NCI-H524 (cell line): ENCODE measurements at places on chromosomes 12 and 14.

- no peak for DNase-seq
Observed at GRCh38 chr14:85701116-85701515, 171.2 kb downstream of the FLRT2 start.

DNA sequence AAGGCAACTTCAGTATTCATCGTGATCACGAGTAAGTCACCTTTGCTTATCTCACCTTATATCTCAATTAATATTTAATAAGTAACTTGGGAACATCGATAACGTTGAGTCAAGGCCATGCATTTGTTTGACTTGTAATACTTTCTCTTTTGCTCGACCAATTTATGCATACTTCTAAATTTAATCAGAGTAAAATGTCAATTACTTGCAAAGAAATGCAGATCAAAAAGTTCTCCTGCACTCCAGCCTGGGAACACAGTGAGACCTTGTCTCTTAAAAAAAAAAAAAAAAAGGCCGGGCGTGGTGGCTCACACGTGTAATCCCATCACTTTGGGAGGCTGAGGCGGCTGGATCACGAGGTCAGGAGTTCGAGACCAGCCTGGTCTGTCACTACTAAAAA lies 11.8 kb upstream of the HIP1R start:
- DNase-seq = no peak

DNA sequence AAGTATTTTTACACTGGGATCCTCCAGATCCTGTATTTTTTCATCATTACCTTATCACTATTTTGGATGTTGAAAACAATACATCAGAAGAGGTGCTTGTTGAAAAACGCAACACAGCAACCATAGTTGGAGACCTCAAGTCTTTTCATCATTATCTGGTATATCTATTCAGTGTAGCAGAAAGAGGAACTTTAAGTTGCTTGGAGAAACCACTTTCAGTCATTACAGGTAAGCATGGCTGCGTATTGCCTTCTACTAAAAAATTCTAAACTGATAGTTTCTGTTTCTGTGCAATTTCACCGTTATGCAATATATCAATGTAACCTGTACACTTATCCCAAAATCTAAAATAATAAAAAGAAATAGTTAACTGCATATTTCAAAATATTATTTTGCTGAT lies 32.2 kb upstream of the PTPRQ start:
- DNase-seq = no peak

GRCh38 chr12:108914121-108914531 lies 34.2 kb downstream of the DAO start:
- no peak for DNase-seq

- no peak for DNase-seq
Observed at GRCh38 chr14:99519931-99520421, 38.8 kb downstream of the CCNK start.

GRCh38 chr14:65804439-65805112 lies 392.0 kb downstream of the FUT8 start:
- no peak for DNase-seq

DNA sequence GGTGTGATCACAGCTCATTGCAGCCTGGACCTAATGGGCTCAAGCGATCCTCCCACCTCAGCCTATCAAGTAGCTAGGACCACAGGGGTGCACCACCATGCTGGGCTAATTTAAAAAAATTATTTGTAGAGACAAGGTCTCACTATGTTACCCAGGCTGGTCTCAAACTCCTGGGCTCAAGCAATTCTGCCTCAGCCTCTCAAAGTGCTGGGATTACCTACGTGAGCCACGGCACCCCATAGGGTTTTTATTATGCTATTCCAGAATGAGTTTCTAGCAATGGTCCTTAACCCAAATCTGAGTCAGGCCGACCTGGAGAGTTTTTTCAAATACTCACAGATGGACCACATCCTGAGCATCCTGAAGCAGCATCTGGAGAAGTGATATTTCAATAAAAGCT lies 159.8 kb downstream of the CPNE8 start:
- DNase-seq = no peak

- no peak for DNase-seq
Observed at GRCh38 chr12:7750350-7750749, 3.2 kb upstream of the CLEC4C start.

GRCh38 chr12:22082190-22082701 lies 36.2 kb downstream of the CMAS start:
- DNase-seq = no peak

GRCh38 chr14:37721976-37722659 lies 126.7 kb downstream of the TTC6 start:
- no peak for DNase-seq
